A549 (cell line): ENCODE measurements at places on chromosomes 12 and 14. TPM values are rescaled to one million over a fixed set of nuclear protein-coding genes. Genes with fewer than 3 reads are reported as not detected.

DNA sequence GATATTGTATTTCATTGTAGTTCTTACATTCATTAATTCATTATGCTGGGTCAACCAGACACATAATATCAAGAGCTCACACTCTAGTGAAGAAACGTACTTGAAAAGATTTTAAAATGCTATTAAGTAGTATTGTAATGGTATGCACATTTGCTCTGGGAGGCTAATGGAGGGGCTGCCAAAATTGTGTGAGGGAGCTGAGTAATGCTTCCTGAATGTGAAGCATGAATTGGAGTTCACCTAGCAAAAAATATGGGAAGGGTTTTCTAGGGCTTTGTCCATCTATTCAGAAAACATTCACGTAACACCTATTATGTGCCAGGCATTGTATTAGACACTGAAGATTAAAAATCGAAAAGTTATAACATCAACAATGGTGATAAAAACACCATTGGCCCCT, 403.8 kb upstream of the PDE3A start:
- DNase-seq, result no peak

DNA sequence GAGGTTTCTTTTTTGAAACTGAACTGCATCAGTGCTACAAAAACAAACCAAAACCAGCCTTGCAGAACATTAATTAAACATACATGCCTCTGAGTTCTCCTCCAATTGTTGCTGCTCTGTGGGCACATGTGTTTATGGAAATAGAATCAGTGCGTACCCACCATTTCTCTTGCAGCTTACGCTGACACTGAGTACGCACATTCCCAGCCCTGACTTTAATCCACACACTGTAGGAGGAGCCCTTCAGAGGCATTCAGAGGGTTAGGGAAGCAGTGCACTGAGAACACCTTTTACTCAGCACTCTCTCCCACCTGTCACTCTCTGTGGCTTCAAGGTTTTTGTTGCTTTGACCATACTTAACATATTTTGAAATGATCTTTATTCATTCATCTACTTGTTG, 250.5 kb upstream of the PWP1 start:
- DNase-seq, result no peak

DNA sequence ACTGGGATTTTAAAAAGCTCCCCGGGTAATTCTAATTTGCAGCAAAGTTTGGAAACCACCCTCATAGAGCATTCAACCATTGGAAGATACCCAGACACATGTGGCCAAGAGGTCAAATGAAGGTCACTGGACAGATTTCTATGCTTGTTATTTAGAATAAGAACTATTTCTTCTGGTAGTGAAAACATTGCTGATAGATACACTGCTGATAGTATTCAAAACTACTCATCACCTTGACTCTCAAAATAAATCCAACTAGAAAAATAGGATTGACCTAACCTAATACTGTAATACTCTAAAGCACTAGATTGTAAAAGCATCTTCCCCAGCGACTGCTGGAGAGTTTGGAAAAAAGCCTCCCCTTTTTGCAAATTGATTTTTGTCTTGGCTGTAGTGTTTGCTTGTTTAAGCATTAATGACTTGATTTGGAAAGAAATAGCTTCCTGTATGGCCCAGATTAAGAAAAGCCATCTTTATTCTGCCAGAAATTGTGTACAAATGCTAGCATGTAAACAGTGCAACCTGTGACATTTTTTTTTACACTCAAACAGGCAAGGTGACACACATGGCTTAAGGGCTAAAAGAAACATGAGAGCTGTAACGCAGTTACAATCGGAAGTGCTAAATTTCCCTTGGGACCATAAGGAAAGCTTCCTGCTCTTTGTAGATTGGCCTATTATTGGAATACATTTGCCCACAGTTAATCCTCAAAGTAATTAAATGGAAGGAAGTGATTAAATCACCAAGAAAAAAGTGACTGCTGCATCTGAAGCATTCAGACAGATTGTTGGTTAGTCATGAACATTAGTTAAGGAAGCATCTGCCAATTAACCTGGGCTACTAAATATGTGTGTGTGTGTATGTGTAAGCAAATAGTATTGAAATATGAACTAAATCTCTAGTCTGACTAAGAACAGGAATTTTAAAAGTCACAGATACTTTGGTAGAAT, 356.5 kb upstream of the ATP2B1 start:
- DNase-seq, result no peak

DNA sequence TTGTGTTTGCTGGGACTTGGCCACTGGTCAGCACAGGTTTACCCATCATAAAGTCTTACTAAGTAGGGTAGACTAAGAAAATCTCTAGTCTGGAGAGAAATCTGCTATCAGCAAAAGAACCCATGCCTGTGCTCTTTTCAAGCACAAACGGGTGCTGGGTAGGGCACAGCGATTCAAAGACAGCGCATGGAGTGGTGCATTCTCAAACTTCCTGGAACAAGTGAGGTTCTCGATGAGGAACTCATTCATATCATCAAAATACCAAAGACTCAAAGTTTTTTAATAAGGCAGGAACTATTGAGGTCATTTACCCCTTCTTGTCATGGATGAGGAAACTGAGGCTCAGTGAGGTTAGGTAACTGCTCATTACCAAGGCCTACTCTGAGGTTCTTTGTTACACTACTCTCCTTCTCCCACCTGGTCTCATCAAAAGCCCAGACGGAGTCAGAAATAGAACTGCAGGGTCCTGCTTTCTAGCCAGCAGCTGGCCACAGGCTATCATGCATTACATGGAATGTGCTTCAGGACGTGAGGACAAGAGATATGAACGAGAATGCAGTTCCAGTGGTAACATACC, 390.3 kb downstream of the ZFP36L1 start:
- no peak for DNase-seq

Gene PRR4
- polyA plus RNA-seq, result 1.6 to 2.5 TPM (median 2.2 TPM) in 3 replicates
